Chondrocyte (in vitro differentiated cells): ENCODE measurements at places on chromosomes 12 and 14. TPM values are rescaled to one million over a fixed set of nuclear protein-coding genes. Genes with fewer than 3 reads are reported as not detected.

- no peak for DNase-seq
Observed at GRCh38 chr12:81245907-81246570, 168.2 kb downstream of the ACSS3 start.

HOXC4 gene
- total RNA-seq, result not detected in 3 replicates

DNA sequence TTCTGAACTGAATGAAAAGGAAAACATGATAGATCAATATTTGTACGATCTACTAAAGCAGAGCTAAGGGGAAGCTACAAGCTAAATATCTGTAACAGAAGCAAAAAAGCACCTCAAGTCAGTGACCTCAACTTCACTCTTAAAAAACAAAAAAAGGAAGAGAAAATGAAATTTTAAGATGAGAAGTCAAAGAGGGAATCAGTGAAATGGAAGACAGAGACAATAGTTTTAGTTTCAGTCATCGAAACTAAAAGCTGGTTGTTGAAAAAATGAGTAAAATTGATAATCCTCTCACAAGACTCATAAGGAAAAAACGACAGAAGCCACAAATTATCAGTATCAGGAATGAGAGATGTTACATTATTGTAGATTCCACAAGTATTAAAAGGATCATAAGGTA is 11.9 kb upstream of the SLC2A13 start:
- DNase-seq, result no peak

GRCh38 chr12:43106355-43106754 is 445.6 kb downstream of the ADAMTS20 start:
- no peak for DNase-seq

HOXC10 gene
- total RNA-seq, result not detected in 3 replicates

DNA sequence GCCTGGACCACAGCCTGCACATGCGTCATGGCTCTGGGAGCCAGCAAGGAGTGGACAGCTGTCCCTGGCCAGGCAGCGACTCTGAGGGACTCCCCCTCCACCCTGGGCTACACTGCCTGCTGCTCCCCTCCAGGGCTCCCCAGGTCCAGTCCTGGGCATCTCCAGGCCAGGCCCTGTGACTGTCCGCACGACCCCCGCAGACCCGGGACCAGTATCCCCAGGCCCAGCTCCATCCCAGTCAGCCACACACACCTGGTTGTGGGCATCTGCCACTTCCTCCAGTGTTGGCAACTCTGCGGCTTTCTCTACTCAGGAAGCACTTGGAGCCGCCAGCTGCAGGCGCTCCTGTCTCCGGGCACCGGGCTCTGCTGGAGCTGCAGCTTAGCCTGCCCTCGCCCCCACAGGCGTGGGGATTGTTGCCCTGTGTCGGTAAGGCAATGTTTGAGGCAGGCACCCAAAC is 2.4 kb downstream of the ULK1 start:
- DNase-seq, result no peak

- DNase-seq, result no peak
Observed at GRCh38 chr12:29428633-29429032, 47.7 kb upstream of the ERGIC2 start.

EFS gene
- 29.5 to 36.7 TPM (median 29.6 TPM) in 3 replicates for total RNA-seq

GRCh38 chr12:63897931-63898330 is 53.4 kb downstream of the SRGAP1 start:
- DNase-seq, result no peak

- no peak for DNase-seq
Observed at GRCh38 chr12:114662512-114663177, 21.3 kb downstream of the TBX3 start.
